ENCODE measurements at places on chromosomes 6 and 20.

DNA sequence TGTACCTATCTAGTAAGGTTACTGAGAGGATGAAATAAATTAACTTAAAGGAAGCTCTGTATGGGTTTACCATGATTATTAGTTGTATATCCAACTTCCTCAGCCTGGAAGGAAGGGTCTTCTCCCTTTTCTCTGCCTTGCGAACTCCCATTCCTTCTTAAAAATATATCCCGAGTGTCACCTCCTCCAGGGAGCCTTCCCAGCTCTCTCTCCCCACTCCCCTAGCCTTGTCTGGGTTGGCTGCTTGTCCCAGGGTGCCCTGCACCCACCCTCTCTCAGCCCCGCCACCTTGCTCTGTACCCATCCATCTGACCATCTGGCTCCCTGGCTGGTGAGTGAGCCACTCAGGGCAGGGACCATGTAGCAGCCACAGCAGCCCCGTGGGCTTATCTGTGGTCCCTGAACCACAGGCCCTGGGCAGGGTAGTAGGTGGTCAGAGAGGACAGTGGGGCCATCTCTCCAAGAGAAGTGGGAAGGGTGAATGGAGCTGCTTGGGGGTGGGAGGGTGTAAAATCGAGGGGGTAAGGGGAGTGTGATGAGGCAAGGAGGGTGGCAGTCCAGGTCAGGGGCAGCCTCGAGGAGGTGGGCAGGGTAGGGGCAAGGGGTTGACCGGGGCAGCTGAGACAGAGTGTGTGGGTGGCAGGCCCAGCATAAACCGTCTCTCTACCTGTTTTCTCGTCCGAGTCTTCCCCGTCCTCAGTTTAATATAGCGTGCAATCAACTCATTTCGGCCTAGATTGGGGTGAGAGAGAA is 12.8 kb downstream of the TEAD3 start:
- no peak for DNase-seq

GRCh38 chr20:24880356-24880755 is 68.7 kb upstream of the CST7 start:
- DNase-seq: no peak

GRCh38 chr6:12608016-12608860 is 108.3 kb upstream of the PHACTR1 start:
- peak; percentile 80 for DNase-seq

- no peak for DNase-seq
Observed at GRCh38 chr20:44527716-44528199, 5.9 kb upstream of the SERINC3 start.

DNA sequence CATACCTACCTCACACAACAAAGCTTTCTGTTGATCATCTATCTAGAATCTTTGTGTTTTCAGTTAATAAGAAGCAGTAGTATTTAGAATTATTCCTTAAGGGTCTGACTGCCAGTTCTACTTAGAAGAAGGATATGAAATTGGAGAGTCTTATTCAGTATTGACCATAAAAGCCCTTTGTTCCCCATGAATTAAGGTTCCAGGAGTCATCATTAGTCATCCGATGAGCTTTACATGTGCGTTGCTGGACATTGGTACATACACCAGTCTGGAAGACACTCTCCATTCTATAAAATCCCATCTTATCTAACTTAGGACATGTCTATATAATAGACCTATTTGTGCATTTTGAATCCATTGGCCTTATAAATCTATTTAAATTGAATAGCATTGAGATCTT is 34.4 kb upstream of the RNF217 start:
- DNase-seq: no peak

- no peak for DNase-seq
Observed at GRCh38 chr20:46261456-46262253, 46.6 kb downstream of the CDH22 start.

GRCh38 chr6:15888798-15889772 is 226.3 kb upstream of the DTNBP1 start:
- no peak for DNase-seq

- DNase-seq: no peak
Observed at GRCh38 chr20:62244644-62245108, 6.4 kb downstream of the OSBPL2 start.

- no peak for DNase-seq
Observed at GRCh38 chr6:137646484-137646883, 152.3 kb upstream of the OLIG3 start.

- DNase-seq: no peak
Observed at GRCh38 chr6:138184230-138184629, 22.5 kb downstream of the ARFGEF3 start.

- DNase-seq: no peak
Observed at GRCh38 chr6:34102696-34103095, 43.2 kb downstream of the GRM4 start.

DNA sequence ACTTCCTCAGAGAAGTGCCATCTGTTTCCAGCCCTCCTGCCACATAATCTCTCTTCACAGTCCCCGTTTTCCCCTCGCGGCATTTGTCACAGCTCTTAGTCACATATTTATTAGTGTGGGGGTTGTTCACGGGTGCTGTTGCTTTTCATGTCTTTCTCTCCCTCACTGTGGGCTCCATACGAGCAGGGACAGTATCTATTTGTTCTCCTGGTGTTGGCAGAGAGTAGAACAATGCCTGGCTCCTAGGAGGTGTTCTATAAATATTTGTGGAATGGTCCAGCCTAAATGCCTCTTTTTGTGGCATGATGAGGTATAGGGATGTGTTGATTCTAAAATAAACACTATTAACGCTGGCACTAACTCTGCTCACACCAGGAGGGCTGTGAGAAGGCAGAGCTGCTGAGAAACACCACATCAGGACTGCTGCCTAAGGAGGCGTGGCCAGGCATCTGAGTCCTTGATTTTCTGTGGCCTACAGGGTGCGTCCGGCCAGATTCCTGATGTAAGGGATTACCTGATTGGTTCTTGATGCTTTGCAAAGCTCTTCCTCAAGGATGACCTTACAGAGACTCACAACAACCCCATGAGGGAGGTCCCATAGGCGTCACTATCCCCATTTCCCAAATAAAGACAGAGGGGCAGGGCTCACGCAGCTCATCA is 219.8 kb upstream of the ARID1B start:
- no peak for DNase-seq

DNA sequence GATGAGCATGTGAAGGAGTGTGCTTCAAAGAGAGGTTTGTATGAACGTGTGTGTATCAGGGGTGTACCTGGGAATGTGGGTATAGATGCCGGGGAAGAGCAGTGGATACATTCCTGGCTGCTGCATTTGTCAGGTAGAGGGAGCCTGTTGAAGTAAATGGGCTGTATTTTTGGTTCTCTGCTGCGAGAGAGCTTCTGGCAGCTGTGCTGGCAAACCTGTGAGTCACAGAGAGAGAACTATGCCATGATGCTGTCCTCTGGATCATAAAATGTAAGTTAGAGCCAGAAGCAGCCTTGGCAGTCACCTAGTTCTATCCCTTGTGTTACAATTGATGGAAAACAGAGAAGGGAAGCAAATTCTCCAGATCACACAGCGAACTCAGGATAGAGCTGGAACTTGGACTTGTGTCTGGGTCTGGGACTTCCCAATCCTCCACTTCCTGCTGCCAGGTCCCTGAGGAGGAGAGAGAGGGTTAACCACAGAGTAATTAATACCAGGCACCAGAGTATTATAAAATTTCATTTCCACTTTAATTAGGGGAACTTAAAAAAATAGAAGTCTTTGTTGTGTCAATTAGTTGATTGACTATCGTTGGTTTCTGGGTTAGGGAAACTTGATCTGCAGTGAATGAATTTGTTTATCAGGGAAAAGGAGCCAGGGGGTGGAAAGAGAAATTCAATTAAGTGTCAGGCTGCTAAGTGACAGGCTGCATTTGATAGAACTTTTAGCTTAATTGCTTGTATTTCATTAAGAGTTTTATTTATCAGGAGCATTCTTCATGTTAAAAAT is 41.1 kb upstream of the GTSF1L start:
- no peak for DNase-seq

DNA sequence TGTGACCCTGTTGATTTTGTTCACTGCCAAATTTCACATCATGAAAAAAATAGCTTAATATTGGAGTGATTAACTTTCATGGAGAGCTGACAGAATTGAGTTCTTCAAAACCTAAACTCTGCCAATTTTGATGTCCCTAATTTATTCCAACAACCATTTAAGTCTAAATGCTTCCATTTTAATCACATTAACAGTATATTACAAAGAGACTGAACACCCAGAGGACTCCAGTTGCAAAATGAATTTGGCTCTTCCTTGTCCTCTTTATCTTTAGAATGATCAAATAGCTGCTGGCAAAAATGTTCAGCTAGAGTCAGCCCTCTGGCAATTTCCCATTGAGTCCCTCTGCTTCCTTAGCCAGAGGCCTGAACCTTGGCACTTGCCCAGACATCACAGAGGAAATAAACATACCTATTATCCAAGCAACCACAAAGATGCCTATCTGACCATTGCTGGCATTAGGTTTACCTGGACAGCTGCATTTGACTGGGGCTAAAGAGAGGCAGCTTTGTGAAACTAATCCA is 299.0 kb upstream of the STXBP5 start:
- DNase-seq: no peak

DNA sequence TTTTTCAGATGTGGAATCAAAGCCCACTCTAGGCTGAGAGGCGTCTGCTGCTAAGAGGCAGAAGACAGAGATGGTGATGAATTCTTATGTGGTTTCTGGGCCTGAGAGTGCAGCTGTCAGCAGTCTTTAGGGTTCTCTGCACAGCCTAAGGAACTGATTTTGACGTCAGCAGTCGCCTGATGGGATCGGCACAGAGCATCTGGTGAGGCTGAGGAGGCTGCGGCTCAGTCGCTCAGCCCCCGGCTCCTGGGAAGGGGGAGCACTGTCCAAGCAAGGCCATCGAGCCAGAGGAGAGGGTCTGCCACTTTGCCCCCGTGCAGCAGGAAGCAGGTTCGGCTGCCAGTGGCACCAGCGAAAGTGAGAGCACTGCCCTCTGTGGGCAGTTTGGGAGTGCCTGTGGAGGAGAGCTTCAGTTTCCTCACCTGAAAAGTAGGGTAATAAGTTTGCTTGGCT is 92.5 kb downstream of the TCP11 start:
- DNase-seq: peak; percentile 34

- no peak for DNase-seq
Observed at GRCh38 chr6:2244261-2245102, 923 bp downstream of the GMDS start.

- DNase-seq: peak; percentile 31
Observed at GRCh38 chr6:137666202-137666774, 172.1 kb upstream of the OLIG3 start.

DNA sequence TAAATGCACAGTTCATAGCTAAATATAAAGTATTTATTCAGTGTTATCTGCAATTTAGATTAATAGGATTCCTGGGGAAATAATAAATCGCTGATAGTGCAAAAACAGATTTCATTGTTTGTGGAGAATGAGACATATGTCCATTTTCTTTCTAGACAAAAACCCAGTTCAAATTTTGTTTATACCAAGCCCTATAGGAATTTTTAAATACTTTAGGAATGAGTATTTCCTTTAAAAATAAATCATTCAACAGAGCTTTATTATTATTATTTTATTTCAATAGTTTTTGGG is 86.5 kb downstream of the METTL24 start:
- DNase-seq: no peak

DNA sequence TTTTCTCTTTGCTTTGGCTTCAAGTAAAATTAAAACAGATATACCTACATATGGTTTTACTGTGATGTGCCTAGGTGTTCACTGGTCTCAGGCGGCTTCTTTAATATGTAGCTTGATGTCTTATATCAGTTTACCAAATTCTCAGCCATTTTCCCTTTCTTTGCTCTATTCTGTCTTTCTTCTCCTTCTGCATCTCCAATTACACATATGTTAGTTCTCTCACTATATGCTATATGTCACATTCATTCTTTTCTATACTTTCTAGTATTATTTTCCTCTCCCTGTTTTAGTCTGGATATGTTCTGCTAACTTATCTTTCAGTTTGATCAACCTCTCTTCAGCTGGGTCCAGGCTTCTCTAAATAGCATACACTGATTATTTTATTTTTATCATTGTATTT is 14.4 kb upstream of the WFDC8 start:
- no peak for DNase-seq

DNA sequence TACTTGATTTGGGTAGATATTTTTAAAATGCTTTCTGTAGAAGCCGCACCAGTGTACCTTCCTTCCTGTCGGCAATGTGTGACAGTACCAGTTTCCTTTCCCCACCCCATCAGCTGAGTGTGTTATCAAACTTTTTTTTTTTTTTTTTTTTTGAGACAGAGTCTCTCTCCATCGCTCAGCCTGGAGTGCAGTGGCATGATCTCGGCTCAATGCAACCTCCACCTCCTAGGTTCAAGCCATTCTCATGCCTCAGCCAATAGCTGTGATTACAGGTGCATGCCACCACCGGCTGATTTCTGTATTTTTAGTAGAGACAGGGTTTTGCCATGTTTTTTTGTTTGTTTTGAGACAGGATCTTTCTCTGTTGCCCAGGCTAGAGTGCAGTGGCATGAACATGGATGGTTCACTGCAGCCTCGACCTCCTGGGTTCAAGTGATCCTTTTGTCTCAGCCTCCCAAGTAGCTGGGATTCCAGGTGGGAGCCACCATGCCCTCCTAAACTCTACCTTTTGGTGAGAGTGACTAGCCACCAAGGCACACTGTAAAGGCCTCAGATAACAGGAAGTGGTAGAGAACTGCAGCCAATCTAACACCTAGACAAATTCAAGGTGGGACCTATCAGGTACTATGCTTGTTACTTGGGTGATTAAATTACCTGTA is 26.5 kb upstream of the ZBTB22 start:
- no peak for DNase-seq

DNA sequence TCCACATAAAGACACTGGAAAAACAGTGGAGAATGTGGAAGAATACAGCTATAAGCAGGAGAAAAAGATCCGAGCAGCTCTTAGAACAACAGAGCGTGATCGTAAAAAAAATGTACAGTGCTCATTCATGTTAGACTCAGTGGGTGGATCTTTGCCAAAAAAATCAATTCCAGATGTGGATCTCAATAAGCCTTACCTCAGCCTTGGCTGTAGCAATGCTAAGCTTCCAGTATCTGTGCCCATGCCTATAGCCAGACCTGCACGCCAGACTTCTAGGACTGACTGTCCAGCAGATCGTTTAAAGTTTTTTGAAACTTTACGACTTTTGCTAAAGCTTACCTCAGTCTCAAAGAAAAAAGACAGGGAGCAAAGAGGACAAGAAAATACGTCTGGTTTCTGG is 57.1 kb downstream of the MAP3K4 start:
- no peak for DNase-seq

DNA sequence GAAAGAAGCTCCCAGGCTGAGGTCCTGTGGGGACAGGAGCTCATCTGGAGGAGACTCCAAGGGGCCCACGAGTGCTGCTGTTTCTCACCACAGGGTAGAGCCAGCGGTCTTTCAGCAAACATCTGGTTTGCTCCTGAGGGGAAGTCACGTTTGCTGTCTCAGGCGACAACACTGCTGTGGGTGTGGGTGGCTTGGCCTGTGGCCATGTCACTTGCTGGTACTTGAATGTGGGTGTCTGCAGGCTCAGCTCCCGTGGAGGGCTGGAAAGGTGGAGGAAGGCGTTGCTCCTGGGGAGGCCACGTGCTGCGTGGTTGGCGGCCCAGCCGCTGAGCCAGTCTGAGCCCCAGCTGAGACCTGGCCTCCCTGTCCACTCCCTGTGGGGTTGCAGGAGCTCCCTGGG is 52.8 kb upstream of the MPC1 start:
- DNase-seq: no peak

- DNase-seq: no peak
Observed at GRCh38 chr6:106802139-106802538, 172.4 kb downstream of the CD24 start.

GRCh38 chr20:31915491-31916280 is 36.2 kb downstream of the PDRG1 start:
- no peak for DNase-seq

GRCh38 chr6:139055709-139056108 is 27.2 kb downstream of the ABRACL start:
- no peak for DNase-seq

GRCh38 chr6:55011034-55011433 is 163.3 kb upstream of the HCRTR2 start:
- no peak for DNase-seq

Measured in GM06990 (cell line).